Upper lobe of right lung (tissue), 1 donor: ENCODE measurements at places on chromosomes 6 and 20. TPM values are rescaled to one million over a fixed set of nuclear protein-coding genes. Genes with fewer than 3 reads are reported as not detected.

DNA sequence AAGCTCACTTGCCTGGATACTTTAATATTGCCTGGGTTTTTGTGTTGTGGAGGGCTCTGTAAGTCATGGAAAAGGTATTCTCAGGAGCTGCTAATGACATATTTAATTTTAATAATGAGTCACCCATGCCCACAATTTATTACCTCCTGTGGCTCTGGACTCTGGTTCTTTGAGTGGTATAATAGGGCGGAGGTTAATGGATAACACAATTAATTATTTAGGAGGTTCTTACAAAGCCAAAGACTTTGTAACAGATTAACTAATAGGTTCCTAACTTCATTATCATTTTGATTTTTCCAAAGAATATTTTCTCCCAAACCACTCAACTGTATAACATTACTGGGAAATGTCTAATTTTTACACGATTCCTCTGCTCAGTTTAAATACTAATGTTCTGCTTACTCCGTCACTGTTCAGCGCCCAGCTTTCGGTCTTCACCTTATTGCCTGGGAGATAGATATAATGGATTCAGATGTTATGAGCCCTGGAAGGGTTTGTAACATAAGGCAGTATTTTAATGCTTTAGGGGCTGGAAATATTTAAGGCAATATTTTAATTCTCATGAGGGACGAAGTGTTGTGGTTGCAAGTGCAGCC is 29.4 kb downstream of the PHACTR3 start:
- no peak for DNase-seq

The NKAIN2 gene
- total RNA-seq, result not detected

The ASF1A gene
- total RNA-seq, result 22.9 TPM

GRCh38 chr20:48921883-48922820 is 641 bp downstream of the ARFGEF2 start:
- DNase-seq, result no peak

GRCh38 chr20:41300886-41301285 is 16.6 kb downstream of the ZHX3 start:
- no peak for DNase-seq
